GM12878 (cell line): ENCODE measurements at places on chromosomes 5 and 9. TPM values are rescaled to one million over a fixed set of nuclear protein-coding genes. Genes with fewer than 3 reads are reported as not detected.

- no peak for DNase-seq
These were observed 59.2 kb downstream of the ZDHHC21 start for GRCh38 chr9:14633906-14634565.

Gene PPIC
- total RNA-seq = 0.21 TPM in 1 of 2 replicates, not detected in the other

DNA sequence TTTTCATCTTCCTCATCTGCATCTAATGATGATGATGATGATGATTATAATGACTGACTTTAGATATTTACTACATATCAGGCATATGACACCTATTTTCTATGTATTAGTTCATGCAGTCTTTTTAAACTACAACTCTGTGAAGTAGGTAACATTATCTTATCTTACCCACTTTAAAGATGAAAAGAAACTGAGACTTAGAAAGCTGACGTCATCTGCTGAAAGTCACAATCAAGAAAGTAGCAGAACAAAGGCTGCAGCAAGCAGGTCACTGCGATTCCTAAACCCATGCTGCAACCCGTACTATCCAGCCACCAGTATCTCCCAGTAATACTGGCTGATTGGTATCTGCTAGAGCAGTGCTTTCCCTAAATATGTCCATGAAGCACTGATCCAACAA is 40.1 kb upstream of the INSYN2B start:
- no peak for DNase-seq

GRCh38 chr9:83569326-83569725 is 31.1 kb upstream of the FRMD3 start:
- DNase-seq = no peak
